Stimulated activated CD4-positive, alpha-beta T cell treated with anti-CD3 and anti-CD28 coated beads, Interleukin-15, amount 100 ng/mL, for 1 hour (primary cell): ENCODE measurements at places on chromosomes 5 and 9.

- DNase-seq, result no peak
These were observed 15.0 kb upstream of the RPS14 start for GRCh38 chr5:150464554-150465012.

- no peak for DNase-seq
These were observed 7.9 kb downstream of the NRARP start for GRCh38 chr9:137294091-137294680.

- DNase-seq, result no peak
These were observed 84.2 kb upstream of the PCSK1 start for GRCh38 chr5:96517295-96517694.

DNA sequence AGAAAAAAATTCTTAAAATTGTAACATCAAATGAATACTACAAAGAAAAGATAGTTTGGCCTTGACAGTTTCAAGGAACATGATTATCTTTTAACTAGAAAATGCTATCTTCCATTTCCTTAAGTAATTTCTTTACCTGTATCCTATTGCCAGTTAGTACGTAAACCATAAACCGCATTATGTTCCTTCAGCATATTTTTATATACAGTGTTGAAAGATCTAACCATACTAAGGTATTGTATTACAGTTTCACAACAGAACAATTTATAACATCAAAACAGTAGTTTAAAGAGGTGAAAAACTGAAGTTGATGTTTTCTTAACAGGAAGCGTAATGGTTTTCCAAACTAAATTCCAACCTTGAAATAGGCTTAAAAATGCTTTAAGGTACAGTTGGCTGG lies 45.1 kb downstream of the GLRX start:
- no peak for DNase-seq

GRCh38 chr9:93268551-93269314 lies 84.8 kb downstream of the WNK2 start:
- DNase-seq, result no peak

- no peak for DNase-seq
These were observed 605.0 kb downstream of the MTRR start for GRCh38 chr5:8473827-8474568.

- no peak for DNase-seq
These were observed 14.3 kb downstream of the LCP2 start for GRCh38 chr5:170283296-170283695.

- no peak for DNase-seq
These were observed 116.7 kb downstream of the ADAMTS2 start for GRCh38 chr5:179228341-179229121.
